Liver (tissue), 10 donors: ENCODE measurements at places on chromosomes 7 and 10. TPM values are rescaled to one million over a fixed set of nuclear protein-coding genes. Genes with fewer than 3 reads are reported as not detected.

DNA sequence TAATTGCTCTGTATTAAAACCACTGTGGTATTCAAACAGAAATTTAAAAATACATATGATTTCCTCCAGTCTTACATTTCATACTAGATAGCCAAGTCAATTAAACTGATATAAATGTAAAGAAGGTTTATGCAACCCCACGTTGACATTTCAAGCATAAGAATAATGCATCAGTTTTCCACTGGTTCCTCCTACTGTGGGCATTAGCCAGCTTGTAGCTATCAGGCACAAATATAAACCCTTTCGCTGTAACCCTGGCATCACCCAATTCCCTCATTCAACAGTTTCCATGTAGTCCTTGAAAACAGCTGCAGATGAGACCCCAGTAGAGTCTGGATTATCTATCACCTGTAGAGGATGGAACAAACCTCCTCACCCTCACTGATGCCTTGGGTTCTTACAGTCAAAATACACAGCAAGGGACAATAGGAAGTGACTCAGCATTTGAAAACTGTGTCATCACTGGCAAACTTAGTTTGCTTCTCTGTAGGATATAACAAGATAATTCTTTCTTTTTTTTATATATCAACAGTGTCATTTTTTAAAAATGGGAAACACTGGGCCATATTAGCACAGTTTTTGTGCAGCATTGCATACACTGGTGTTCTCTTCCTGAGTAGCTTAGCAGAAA is 113.0 kb downstream of the PDE1C start:
- DNase-seq: no peak
- no peaks in the 10 kb centered on the region for H3K36me3 ChIP-seq
- H3K4me1 ChIP-seq: no peaks in the 10 kb centered on the region
- H3K27me3 ChIP-seq: no peaks in the 10 kb centered on the region

DNA sequence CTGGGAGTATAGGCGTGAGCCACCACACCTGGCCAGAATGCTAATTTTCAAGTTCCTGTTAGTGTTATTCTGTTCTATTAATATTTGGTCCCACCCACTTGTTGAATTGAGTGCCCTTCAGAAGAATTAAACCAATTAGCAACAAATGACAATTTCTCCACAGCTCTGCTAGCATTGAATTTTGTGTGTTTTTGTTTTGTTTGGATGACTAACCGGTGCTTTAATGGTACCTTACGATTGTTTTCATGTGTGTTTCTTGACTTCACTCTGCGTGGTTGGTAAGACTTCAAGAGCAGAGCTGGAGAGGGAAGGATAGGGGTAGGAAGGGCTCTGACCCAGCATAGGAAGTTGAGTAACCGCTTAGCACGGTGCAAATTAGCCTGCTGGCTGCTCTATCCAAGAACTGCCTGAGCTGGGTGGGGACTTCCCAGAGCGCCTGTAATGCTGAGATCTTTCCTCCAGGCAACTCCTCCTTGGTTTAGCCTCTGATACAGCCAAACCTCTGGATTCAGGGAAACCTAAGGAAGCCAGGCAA is 4.6 kb downstream of the ARPC1B start:
- H3K27ac ChIP-seq: peak overlapping the region; percentile 53
- peak; percentile 54 for DNase-seq
- no peak overlapping the region for H3K4me3 ChIP-seq
- H3K4me1 ChIP-seq: peaks cover 22% of the 10 kb centered on the region
- no peaks in the 10 kb centered on the region for H3K36me3 ChIP-seq

- no peak for DNase-seq
- H3K36me3 ChIP-seq: no peaks in the 10 kb centered on the region
- H3K27me3 ChIP-seq: no peaks in the 10 kb centered on the region
Observed at GRCh38 chr7:148434181-148434757, 156.3 kb upstream of the C7orf33 start.

DNA sequence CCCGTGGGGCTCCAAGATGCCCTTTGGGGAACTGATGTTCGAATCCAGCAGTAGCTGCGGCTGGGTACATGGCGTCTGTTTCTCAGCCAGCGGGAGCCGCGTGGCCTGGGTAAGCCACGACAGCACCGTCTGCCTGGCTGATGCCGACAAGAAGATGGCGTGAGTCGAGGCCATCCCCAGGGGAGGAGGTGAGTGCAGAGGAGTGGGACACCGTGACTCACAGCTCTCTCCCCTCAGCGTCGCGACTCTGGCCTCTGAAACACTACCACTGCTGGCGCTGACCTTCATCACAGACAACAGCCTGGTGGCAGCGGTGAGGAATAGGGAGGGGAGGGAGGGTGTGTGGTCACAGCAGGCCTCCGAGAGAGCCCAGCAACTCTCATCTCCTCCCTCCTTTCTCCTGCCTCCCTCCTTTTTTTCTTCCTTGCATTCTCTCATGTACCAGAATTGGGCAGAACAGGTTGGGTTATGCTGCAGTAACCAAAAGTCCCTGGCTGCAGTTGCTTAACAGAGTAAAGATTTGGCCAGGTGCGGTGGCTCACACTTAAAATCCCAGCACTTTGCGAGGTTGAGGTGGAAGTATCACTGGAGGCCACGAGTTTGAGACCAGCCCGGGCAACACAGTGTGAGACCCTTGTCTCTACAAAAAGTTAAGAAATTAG is 16.5 kb downstream of the ARPC1B start:
- no peak overlapping the region for H3K4me3 ChIP-seq
- peaks cover 7% of the 10 kb centered on the region for H3K36me3 ChIP-seq
- DNase-seq: no peak
- H3K4me1 ChIP-seq: peaks cover 25% of the 10 kb centered on the region

DNA sequence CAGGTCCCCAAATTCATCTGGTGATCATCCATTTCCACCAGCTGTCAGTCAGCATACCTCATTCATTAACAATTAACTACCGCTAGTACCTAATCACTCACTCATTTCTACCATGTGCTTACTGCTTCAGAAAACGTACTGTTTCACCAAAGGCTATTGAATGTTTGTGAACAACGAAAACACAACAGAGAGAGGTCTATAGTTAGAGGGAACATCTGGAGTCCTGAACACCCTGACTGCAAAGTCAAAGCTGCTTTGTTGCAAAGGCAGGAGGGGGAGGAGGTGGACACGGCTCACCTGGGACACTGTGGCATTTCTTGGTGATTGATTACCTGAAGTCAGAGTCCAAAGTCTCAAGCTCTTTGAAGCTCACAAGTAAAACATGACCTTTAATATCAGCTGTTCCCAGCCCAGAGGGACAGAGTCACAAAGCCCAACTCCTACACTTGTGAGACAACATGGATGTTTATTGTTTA is 342.3 kb upstream of the ADARB2 start:
- H3K36me3 ChIP-seq: no peaks in the 10 kb centered on the region
- peaks cover 14% of the 10 kb centered on the region for H3K4me1 ChIP-seq
- no peaks in the 10 kb centered on the region for H3K27me3 ChIP-seq

GRCh38 chr7:77415476-77415822 is 700 bp downstream of the GSAP start:
- peak; percentile 38 for DNase-seq
- no peaks in the 10 kb centered on the region for H3K27me3 ChIP-seq
- peaks cover 13% of the 10 kb centered on the region for H3K4me1 ChIP-seq
- peak overlapping the region; percentile 91 for H3K4me3 ChIP-seq
- peak overlapping the region; percentile 89 for H3K27ac ChIP-seq
- H3K36me3 ChIP-seq: no peaks in the 10 kb centered on the region

- peaks cover 3% of the 10 kb centered on the region for H3K4me1 ChIP-seq
- H3K27ac ChIP-seq: no peak overlapping the region
- peaks cover 3% of the 10 kb centered on the region for H3K36me3 ChIP-seq
- DNase-seq: no peak
- H3K4me3 ChIP-seq: no peak overlapping the region
Observed at GRCh38 chr10:118694848-118695247, 59.9 kb downstream of the CACUL1 start.

GRCh38 chr10:93598157-93598556 is 2.9 kb downstream of the RBP4 start:
- H3K27me3 ChIP-seq: no peaks in the 10 kb centered on the region
- H3K4me3 ChIP-seq: peak overlapping the region; percentile 63
- no peak for DNase-seq
- H3K4me1 ChIP-seq: peaks cover 48% of the 10 kb centered on the region
- H3K36me3 ChIP-seq: peaks cover 33% of the 10 kb centered on the region

DNA sequence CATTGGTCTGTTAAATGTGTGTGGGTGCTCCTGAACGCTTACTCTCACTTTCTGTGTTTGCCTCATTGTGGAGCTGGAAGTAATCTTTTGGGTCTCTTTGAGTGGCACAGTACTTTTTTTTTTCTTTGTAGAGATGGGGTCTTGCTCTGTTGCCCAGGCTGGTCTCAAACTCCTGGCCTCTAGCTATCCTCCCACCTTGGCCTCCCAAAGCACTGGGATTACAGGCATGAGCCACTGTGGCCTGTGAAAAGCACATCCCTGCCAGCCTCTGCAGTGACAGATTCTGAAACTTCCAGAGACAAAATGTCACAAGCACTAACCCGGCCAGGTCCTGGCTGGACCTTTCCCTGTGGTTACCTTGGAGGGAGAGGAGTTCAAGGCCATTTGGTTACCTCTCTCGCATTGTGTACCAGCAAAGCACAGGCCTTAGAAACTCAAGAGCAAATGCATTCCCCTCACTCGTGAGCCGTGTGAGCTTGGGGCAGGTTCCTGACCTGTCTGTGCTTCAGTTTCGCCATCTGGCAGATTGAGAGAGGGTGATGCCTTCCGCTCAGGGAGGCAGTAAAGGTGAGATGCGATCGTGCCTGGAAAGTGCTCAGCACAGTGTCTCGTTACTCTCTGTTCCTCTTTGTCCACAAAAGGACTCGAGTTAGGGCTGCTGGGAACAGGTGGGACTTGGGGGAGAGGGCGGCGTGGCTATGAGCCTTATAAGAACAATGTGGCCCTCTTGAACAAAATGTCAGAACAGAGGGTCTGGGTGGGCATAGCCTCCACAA is 72.6 kb upstream of the SEPHS1 start:
- no peaks in the 10 kb centered on the region for H3K36me3 ChIP-seq
- H3K4me3 ChIP-seq: no peak overlapping the region
- no peaks in the 10 kb centered on the region for H3K27me3 ChIP-seq
- DNase-seq: no peak
- no peaks in the 10 kb centered on the region for H3K4me1 ChIP-seq

DNA sequence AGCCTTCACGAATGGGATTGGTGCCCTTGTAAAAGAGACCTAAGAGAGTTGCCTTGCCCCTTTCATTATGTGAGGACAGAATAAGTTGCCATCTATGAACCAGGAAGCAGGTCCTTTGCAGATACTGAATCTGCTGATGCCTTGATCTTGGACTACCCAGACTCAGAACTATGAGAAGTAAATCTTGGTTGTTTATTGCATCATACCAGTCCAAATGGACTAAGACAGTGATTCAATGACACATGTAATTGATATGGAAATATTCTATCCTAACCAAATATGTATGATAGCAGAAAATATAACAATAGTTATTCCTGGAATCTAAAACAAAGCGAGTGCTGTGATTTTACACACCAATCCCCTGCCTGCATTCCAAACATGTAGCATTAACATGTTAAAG is 17.0 kb upstream of the LYZL1 start:
- no peaks in the 10 kb centered on the region for H3K27me3 ChIP-seq
- no peak for DNase-seq
- no peaks in the 10 kb centered on the region for H3K36me3 ChIP-seq
- H3K27ac ChIP-seq: no peak overlapping the region
- H3K4me1 ChIP-seq: no peaks in the 10 kb centered on the region

- H3K27me3 ChIP-seq: no peaks in the 10 kb centered on the region
- DNase-seq: no peak
- H3K4me1 ChIP-seq: no peaks in the 10 kb centered on the region
- no peak overlapping the region for H3K4me3 ChIP-seq
- no peaks in the 10 kb centered on the region for H3K36me3 ChIP-seq
Observed at GRCh38 chr7:130263130-130263529, 3.5 kb upstream of the CPA2 start.

DNA sequence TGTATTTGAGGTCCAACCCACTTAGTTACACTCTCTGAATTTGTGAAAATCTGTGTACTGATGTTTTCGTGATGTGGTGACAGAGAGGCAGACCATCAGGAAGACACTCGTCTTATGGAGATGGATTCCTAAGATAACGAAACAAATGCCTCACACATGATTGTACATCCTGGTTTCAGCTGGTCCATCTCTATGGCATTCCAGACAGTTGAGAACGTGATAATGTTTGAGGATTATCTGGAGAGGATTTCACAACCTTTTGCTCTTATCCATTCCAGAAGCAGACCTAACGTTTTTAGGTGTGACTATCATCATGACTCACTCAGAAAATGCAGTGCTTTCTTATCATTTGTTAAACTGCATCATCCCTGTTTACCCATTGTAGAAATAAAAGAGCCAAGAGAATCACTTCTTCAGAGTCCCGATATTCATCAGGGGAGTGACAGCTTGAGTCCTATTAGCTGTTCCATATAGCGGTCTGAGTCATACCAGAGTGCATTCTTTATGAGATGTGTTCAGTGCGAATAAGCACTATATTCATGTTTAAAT is 74.5 kb downstream of the BMPER start:
- no peak overlapping the region for H3K4me3 ChIP-seq
- no peak for DNase-seq
- H3K36me3 ChIP-seq: no peaks in the 10 kb centered on the region
- peaks cover 4% of the 10 kb centered on the region for H3K27me3 ChIP-seq

DNA sequence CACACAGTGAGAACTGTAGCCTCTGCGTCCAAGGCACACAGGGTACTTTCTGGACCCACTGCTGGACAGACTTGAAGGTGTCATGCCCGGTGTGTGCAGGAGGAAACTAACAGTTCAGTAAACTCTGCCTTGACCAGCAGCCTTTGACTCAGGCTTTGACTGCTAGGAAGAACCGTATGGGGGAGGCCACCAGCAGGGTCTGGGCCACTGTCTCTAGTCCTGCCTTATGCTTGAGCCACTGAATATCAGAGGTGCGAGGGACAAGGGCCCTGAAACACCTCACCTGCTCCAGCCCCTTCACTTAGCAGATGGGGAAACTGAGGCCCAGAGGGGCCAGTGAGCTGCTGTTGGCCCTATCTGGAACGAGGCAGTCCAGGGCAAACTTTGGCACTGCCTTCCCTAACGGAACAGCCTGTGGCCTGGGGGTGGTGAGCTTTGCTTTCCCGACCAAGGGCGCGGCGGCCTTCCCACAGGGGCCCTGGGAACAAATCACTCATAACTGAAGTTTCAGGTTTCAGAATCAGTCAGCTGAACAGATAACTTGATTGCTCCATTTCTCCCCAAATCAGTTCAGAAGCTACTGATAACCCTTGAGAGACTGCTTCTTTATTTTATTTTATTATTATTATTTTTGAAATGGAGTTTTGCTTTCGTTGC is 130.0 kb downstream of the FAM53B start:
- no peaks in the 10 kb centered on the region for H3K27me3 ChIP-seq
- H3K4me1 ChIP-seq: no peaks in the 10 kb centered on the region
- H3K27ac ChIP-seq: no peak overlapping the region
- DNase-seq: no peak
- peaks cover 4% of the 10 kb centered on the region for H3K36me3 ChIP-seq

The VWA2 gene
- 0.25 TPM for total RNA-seq

The ZNF679 gene
- total RNA-seq: not detected

The CDNF gene
- 1.5 TPM for total RNA-seq

The ATOH7 gene
- total RNA-seq: not detected
